ENCODE measurements at places on chromosomes 12 and 14.

DNA sequence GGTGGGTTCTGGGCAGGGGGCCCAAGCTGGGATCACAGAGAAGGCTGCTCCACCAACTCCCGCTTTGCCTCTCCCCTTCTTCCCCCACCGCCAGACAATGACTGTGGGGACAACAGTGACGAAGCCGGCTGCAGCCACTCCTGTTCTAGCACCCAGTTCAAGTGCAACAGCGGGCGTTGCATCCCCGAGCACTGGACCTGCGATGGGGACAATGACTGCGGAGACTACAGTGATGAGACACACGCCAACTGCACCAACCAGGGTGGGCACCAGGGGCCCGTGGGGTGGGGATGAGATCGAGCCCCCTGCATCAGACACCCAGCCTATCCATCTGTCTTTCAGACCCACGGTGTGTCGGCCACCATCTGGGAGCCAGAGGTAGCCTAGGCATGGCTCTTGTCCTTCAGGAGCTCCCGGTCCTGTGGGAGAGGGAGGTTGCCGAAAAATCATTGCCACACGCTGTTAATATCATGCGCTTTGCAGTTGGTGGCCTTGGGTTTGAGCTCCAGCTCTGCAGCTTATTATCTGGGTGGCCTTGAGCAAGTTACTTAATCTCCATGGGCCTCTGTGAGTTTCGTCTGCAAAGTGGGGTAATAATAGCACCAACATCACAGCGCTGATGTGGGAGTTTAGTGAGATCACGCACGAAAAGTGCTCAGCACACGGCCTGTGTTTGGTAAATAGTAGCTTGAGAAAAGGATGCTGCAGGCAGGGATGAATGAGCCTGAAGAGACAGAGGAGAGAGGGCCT, 21.8 kb upstream of the LRP1-AS start:
- no peak for DNase-seq

- DNase-seq, result no peak
Measured at GRCh38 chr14:79044894-79045624, 874.9 kb downstream of the NRXN3 start.

DNA sequence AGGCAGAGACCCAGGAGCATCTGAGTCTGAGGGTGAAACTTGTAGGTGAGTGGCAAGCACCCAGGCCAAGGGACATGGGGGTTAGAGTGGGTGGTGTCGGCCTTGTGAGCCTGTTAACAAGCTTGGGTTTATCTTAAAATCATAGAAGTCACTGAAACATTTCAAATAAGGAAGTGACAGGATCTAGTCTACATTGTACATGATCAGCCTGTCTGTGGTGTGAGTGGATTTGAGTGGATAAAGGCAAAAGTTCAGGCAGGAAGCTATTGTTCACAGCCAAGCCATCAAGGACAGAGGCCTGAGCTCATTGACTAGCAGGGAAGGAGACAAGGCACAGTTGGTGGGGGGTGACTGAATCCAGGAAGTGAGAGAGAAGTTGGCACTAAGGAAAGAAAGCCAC, 59.3 kb upstream of the FKBP4 start:
- DNase-seq, result no peak

GRCh38 chr12:84814664-84815245, 97.8 kb downstream of the SLC6A15 start:
- DNase-seq, result no peak

- DNase-seq, result no peak
Measured at GRCh38 chr14:62696929-62697328, 348.3 kb downstream of the KCNH5 start.

DNA sequence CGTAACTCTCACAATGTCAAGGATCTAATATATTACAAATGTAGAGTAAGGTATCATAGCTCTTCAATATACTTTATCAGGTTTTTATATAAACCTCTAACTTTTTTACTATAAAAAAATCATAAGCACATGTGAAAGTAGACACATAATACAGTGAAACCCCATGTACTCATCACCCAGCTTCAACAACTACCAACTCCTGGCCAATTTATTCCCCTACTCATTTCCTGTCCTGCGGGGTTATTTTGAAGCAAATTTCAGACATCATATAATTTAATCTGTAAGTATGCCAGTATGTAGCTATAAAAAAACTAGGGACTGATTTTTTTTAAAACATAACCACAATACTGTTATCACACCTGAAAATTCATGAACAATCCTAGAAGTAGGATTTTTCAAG, 47.7 kb downstream of the NOPCHAP1 start:
- no peak for DNase-seq

GRCh38 chr14:51079085-51079484, 15.8 kb downstream of the TRIM9 start:
- DNase-seq, result no peak

DNA sequence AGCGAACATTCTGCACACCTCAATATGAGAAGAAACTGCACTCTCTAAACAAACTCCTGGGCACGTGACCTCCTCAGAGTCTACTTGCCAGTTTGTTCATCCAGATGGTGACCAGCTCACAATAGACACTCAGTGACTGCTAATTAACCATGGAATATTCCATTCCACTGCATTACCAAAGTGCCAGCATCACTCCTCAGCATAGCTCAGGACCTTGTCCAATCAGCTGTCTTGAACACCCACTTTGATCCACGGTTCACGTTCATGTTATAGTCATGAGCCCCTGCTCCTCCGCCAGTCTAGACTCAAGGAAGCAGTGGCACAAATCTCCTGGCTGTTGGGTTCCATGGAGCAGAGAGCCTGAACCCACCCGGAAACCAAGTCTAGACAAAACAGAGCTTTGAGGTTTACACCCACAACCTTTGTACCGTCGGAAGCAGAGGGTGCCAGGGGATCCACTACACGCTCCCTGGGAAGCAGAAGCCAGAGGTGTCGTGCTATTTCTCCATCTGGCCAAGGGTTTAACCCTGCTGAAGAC, 285.3 kb downstream of the ZFP36L1 start:
- DNase-seq, result no peak

DNA sequence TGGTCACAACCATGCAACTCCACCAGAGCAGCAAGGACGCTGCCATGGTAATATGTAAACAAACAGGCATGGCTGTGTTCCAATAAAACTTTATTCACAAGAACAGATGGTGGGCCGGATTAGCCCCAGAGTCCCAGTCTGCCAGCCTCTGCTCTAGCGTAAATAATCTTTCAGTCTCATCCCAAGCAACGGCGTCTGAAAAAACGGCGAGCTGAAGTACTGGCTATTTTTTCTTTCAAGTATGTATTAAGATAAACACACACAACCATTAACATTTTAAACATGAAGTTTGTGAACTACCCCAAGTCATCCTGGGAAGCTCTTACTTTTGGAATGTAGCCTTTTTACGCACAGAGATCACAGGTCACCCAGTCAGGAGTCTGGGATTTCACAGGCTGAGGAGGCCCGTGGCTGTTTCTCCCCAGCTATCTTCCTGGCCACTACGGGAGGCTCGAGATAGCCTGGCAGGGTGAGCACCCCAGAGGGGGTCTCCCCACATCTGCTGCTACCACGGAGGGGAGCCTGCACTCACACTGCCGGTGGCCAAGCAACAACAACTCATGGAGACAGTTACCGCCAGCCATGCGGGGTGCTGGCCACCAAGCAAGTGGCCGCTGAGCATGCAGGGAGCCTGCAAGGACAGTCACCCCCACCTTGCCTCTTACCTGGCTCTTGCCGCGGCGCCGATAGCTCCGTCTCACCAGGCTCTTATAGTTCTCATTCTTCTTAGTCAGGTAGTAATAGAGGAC, 124.6 kb downstream of the RFLNA start:
- DNase-seq, result no peak

- no peak for DNase-seq
Measured at GRCh38 chr12:62285284-62285683, 25.1 kb downstream of the USP15 start.

DNA sequence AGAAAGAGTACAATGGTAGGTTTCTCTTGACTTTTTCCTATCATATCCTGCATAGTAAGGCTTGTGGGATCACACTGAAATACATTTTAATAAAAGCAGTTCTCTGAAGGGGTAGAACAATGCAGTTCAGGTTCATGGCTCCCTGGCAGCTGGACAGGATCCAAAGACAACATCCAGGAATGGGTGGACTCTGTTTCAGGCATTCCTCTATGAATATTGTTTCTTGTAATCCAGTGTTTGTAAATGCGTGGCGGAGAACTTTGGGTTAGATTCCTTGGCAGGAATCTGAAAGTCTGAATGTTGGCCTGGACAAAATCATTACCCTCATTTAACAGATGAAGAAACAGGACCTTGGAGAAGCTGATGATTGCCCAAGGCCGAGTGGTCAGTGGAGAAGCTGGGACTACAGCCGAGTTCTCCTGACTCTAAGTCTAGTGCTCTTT, 43.5 kb downstream of the SYNE2 start:
- DNase-seq, result no peak

GRCh38 chr12:2501464-2502191, 293.1 kb upstream of the FKBP4 start:
- DNase-seq, result peak; percentile 49

GRCh38 chr12:27521981-27522380, 2.0 kb upstream of the PPFIBP1 start:
- DNase-seq, result no peak
